Right renal pelvis (tissue), 4 donors: ENCODE measurements at places on chromosomes 11 and 22.

DNA sequence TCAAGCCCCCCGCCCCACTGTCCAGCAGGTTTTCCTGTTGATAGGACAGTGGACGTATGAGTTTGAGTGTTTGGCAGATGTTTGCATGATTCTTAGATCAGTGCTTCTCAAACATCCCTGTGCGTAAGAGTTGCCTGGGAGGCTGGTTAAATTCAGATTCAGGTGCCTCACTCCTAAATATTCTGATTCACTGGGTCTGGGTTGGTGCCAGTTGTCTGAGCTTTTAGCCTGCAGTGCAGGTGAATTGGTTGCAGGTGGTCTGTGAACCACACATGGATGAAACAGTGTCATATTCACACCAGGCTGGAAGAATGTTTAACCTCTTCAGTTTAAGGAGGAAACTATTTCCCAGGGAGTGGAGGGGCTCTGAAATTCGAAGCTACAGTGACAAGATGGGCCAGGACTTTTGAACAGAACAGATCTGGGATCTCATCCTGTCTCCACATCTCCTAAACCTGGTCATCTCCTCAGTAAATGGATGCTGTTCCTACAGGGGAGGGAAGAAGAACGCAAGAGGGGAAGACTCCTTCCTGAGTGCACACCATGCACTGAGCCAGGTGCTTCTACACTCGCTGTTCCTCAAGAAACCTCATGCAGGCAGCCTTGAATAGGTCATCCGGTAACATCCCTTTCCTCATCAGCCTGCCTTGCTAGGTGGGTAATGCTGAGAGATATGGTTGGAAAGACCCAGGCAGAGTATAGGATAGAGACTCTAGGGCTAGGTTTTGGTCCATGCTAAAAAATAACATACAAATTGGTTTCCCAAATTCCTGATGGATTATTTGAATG lies 47.8 kb downstream of the TEAD1 start:
- DNase-seq, result no peak

DNA sequence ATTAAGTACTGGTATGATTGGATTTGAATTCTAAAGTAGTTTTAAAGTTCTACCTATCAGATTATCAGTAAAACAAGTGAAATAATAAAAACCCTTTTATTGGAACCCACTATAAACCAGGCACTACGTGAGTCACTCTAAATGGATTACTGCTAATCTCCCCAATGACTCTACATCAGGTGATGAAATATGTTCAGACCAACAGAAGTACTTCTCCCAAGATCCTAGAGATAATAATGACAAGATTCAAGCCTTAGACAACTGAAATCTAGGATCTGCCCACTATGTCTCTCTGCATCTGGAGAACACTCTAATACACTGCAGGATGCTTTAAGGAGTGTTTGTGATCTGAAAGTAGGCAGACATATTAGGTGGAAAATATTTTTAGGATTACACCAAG lies 652.1 kb upstream of the CHORDC1 start:
- DNase-seq, result no peak

DNA sequence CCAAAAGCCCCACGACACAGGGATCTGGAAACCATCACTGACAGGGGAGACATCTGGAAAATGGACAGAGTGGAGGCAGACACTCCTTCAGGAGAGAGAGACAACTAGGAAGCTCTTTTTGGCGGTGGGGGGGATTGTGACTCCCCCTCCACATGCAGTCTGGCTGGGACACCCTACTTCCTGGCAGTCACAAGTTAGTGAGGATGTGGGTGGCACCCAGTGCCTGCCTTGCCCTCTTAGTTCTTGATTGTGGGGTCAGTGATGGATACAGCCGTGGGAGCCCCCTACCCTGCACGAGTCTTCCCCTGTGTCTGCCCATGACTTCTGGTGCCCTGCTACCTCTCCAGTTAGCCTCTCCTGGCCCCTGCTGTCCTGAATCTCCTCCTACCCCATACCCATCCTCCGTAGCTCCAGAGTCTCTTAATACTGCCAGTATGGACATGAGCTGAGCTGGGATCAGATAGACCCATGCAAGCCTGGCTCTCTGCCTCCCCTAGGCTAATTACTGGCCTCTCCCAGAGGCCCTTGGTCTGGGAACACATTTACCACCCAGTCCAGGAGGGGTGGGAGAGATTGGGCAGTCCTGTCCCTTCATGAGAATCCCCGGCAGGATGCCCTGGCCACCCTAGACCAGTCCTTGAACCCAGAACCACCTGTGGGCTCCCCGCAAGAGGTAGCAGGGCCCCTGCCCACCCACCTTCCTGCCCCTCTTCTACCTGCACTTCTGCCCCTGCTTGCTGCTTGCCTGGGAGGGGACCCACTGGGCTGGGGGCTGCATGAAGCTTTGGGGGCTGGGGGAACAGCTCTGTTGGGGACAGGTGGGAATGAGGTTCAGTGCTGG lies 22.8 kb downstream of the RHBDD3 start:
- DNase-seq, result no peak

DNA sequence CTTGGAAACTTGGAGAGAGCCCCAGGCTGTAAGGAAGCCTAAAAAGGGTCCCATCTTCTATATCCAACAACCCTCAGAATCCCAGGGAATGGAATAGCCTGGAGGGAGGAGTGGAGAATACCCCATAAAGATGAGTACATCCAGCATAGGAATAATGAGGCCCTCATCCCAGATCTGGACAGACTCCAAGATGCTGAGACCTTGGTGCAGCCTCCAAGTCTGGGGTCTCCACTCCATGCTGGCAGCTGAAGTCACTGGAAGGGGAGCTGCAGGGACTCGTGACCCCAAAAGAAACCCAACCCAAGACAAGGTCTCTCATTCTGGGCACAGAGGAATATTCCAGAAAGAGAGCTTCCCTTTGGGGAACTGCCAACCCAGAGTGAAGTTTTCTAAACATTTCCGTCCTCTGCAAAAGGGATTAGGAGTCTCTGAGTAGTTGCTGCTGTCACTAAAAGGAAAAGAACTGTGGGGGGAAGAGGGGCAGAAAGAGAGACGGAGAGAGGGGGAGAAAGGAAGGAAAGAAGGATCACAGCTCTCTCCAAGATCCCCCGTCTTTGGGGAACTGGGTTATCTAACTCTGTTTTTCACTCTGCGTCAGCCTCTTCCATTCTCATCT lies 589 bp downstream of the SCGB1A1 start:
- DNase-seq, result no peak

- DNase-seq, result no peak
Observed at GRCh38 chr11:120738516-120739046, 227.0 kb downstream of the GRIK4 start.

DNA sequence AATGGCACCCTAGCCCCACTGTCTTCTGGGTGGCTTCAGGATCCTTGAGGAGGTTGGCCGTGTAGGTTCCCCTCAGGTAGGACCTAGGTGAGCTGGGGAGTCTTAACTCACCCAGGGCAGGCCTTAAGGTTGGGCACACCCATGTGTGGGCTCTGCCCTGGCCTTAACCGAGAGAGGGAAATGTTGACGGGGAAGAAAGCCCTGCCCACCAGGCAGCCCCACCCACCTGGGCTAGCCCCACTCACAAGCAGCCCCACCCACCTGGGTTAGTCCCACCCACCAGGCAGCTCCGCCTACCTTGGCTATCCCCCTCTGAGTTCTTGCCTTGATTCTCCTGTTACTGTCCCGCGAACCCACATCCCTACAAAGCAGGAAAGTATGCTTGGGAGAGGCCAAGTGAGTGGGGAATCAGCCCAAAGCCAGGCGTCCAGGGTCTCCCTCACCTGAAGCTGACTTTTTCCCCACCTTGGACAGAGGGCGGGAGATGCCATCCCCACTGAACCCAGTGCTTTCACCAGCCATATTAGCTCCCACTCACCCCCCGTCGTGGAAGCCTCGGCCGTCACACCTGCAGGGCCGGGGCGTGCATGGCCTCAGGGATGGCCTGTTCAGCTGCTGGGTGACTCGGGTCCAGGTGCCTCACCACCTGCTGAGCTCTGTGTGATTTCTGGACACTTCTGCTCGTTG lies at the start of gene MYEOV:
TSS of gene MYEOV (plus strand) at position 337 of the 687 bp plus-strand sequence. CDS start 1,200 bp downstream, outside the sequence.
- no peak for DNase-seq
